Osteoblast (primary cell): ENCODE measurements at places on chromosomes 1 and 21. TPM values are rescaled to one million over a fixed set of nuclear protein-coding genes. Genes with fewer than 3 reads are reported as not detected.

The GSTM1 gene
- not detected in 2 replicates for total RNA-seq

The LCE1A gene
- not detected in 2 replicates for total RNA-seq

The CACNA1E gene
- total RNA-seq: under 0.01 and 0.29 TPM in 2 replicates

The KIFAP3 gene
- 44.9 and 50.4 TPM in 2 replicates for total RNA-seq

The KCNE1 gene
- 0.29 and 0.72 TPM in 2 replicates for total RNA-seq

The CHD5 gene
- total RNA-seq: under 0.01 TPM in 1 of 2 replicates, not detected in the other

The SLC41A1 gene
- 28.0 and 29.3 TPM in 2 replicates for total RNA-seq

The RAB42 gene
- total RNA-seq: 5.0 and 5.1 TPM in 2 replicates

The TMEM82 gene
- total RNA-seq: not detected in 2 replicates

The TRABD2B gene
- under 0.01 TPM in 2 replicates for total RNA-seq

The SH2D1B gene
- total RNA-seq: not detected in 2 replicates

The OR2L2 gene
- under 0.01 TPM in 2 replicates for total RNA-seq

The ADGRL4 gene
- 16.6 and 23.6 TPM in 2 replicates for total RNA-seq

The INAVA gene
- under 0.01 and 0.36 TPM in 2 replicates for total RNA-seq

The KRTAP21-2 gene
- total RNA-seq: not detected in 2 replicates

The STIL gene
- total RNA-seq: 4.0 and 6.5 TPM in 2 replicates

The NUP210L gene
- total RNA-seq: under 0.01 TPM in 2 replicates

The DCST1 gene
- not detected in 2 replicates for total RNA-seq

The TMCC2 gene
- total RNA-seq: 1.8 and 2.9 TPM in 2 replicates

The LAMC1 gene
- total RNA-seq: 903 and 966 TPM in 2 replicates

The GJA9 gene
- not detected in 2 replicates for total RNA-seq

The PRELP gene
- 0.29 and 0.36 TPM in 2 replicates for total RNA-seq

The NPL gene
- 1.5 and 2.5 TPM in 2 replicates for total RNA-seq

The SMIM1 gene
- total RNA-seq: not detected in 2 replicates

The PODN gene
- total RNA-seq: 43.3 and 52.8 TPM in 2 replicates

The FOXD3 gene
- not detected in 2 replicates for total RNA-seq

The THEM5 gene
- total RNA-seq: not detected in 2 replicates
